Thymus (tissue), 14 donors: ENCODE measurements at places on chromosomes 7 and 10.
A peak's percentile ranks its signal among the peaks of the same experiment; 100 is the strongest.

DNA sequence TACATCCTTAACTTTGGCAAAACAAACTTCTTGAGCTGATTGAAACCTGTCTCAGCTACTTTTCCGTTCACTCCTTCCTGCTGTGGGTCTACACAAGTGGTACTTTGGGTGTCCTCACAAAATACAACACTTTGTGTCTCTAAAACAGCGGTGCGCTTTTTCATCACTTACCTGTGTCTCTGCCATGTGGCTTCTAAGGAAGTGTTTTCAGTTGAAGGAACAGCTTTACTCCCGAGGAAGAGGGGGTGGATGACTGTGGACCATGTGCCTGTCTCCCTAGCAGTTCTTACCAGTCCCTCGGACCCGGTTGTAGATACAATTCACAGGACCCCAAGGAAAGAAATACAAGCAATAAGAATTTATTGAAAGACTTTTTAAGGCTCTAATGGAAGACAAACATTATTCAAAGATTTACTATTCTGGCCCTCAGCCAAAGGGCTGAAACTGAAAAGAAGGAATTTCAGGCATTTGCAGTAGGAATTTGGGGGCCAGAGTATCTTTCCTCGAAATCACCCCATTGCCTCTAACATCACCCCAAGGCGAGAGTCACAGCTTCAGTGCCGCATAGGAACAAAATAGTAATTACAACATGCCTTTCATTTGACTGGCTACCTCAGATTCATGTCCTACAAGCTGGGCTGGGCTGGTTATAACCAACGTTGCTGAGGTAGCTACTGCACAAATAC, 246.3 kb downstream of the ACTR3B start:
- no peak for DNase-seq

DNA sequence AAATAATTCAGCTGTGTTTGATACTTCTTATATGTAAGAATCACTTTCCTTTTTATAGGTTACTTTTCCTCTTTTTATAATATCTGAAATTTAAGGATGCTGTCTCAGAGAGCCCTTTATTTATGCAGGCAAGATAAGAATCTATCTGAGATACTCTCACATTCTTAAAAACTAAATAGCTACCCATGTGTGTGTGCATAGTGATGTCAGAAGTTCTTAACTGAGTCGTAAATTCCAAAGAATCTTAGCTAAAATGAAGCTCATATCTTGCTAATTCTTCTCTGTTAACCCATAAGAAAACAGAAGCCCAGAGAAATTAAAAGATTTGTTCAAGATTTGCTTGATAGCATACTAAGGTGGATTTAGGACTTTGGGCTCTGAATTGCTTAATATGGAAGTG, 118.5 kb downstream of the PCDH15 start:
- DNase-seq: no peak

DNA sequence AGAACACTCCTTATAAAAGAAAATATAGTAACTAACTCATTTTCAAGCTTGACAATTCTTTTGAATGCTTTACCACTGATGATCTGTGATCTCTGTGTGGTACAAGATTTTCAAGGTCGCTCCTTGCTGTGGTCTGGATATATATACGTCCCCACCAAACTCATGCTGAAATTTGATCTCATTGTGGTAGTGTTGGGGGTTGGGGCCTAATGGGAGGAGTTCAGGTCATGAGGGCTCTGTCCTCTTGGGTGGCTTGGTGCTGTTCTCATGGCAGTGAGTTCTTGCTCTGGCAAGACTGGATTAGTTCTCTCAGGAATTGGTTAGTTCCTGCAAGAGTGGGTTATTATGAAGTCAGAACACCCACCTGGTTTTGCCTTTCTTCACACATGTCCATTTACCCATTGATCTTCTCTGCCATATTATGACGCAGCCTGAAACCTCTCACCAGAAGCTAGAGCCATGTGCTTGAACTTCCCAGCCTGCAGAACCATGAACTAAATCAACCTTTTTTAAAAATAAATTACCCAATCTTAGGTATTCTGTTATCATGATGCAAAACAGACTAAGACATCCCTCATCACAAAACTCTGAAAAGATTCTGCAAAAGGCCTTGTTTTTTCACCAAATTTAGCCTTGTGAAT, 8.3 kb upstream of the EDRF1 start:
- DNase-seq: no peak

- DNase-seq: no peak
These were observed 301.5 kb downstream of the ZEB1 start for GRCh38 chr10:31620226-31621151.

- DNase-seq: no peak
These were observed 332.6 kb upstream of the GHITM start for GRCh38 chr10:83806717-83807116.

DNA sequence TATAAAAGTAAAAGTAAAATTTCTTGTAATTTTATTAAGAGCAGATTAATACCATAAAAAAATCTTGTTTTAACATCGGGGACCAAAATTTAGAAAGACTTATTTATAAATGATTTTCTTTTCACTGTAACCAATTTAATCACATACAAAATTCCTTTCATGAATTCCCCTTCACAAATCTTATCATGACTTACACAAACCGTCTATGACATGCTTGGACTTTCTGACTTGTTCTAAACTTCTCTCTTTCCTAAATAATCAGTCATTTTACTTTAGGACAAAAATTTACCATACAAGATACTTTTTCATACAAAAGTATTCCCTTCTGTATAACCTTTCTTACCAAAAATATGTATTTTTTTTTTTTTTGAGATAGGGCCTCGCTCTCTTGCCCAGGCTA, 9.3 kb downstream of the CROT start:
- DNase-seq: no peak

- DNase-seq: no peak
These were observed 559.9 kb downstream of the INHBA start for GRCh38 chr7:41142904-41143473.

DNA sequence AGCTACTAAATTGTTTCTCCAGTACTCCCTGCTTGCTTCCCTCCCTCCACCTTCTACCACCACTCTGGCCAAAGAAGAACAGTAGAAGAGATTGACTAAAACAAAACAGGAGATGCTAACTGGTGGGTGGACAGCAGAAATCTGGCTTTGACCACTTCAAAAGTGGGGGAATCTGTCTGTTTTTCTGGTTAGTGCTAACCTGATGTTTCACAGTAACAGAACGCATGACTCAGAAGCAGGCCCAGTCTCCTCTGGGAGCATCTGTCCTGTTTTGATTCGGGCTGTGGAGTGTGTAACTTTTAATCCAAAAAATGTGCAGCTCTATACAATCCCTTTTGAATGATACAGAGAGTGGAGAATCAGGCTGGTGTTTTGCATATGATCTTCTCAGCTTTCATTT, 32.7 kb upstream of the ZNF438 start:
- DNase-seq: no peak

- no peak for DNase-seq
These were observed 4.6 kb upstream of the USP6NL start for GRCh38 chr10:11616021-11616420.

GRCh38 chr10:77889277-77889903, 37.2 kb downstream of the DLG5 start:
- DNase-seq: no peak

DNA sequence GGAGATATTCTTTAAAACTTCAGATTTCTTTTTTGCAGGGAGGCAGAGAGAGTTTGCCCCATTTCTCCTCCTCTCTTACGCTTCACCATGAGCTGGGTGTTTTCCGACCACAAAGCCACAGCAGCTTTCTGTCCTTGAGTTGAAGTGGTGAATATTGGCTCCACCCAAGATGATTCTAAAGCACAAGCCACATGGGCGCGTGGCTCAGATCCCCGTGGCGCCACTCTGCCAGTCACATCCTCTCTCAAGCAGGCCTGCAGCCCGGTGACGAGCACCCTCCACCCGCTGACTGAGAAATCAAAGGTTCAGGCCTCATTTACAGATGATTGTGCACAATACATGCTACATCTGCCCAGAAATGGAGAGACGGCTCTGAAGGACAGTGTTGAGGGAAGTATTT, 27.6 kb upstream of the RNF32 start:
- DNase-seq: no peak

GRCh38 chr7:2754086-2754485, 66.1 kb downstream of the AMZ1 start:
- no peak for DNase-seq

- DNase-seq: no peak
These were observed 70.3 kb downstream of the MYL10 start for GRCh38 chr7:101558742-101559325.

GRCh38 chr10:92419740-92420545, 129.0 kb downstream of the MARCHF5 start:
- DNase-seq: no peak

DNA sequence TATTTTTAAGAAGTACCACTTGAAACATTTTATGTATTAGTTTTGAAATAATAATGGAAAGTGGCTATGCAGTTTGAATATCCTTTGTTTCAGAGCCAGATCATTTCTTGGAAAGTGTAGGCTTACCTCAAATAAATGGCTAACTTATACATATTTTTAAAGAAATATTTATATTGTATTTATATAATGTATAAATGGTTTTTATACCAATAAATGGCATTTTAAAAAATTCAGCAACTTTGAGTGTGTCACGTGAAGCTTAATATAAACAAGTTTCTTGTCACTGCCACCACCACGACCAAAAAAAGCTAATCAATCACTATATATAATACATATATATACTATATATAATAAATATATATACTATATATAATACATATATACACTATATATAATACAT, 4.8 kb downstream of the IL6 start:
- no peak for DNase-seq

- no peak for DNase-seq
These were observed 16.2 kb downstream of the SLC16A12 start for GRCh38 chr10:89518876-89519842.

- DNase-seq: no peak
These were observed 345.7 kb downstream of the THSD7A start for GRCh38 chr7:11486271-11486670.

GRCh38 chr7:100221231-100221718, 1.5 kb downstream of the PVRIG start:
- DNase-seq: peak; percentile 92

- no peak for DNase-seq
These were observed 15.6 kb upstream of the PBLD start for GRCh38 chr10:68348265-68348741.

DNA sequence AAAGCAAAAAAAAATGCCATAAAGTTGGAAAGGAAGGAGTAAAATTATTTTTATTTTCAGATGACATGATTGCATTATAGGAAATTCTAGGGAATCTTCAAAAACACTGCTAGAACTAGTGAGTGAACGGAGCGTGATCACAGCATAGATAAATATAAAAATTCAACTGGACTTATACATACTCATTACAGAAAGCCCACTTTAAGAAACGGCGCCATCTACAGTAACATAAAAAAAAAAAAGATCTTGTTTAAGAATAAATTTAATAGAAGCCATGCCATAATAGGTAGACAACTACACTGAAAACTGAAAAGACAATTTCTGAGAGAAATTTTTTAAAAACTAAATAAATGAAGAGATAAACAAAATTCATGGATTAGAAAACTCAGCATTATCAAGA, 623.1 kb upstream of the MGMT start:
- no peak for DNase-seq

- no peak for DNase-seq
These were observed 105.8 kb downstream of the USP6NL start for GRCh38 chr10:11505639-11506038.

DNA sequence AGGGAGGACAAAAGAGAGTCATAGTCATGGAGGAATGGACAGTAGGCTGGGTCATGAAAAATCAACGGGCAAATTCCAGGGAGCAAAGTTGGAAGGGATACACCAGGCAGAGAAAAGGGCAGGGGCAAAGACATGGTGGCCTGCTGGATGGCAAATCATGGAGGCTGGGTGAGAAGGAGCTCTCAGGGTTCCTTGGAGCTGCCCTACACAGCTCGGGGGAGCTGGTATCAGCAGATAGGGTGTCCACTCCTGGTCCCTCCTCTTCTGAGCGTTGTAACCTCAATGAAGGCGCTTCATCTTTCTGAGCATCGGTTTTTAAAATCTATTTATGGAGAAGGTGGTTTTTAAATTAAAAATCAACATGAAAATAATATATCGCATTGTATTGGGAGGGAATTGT, 27.9 kb upstream of the EIF5AL1 start:
- no peak for DNase-seq

DNA sequence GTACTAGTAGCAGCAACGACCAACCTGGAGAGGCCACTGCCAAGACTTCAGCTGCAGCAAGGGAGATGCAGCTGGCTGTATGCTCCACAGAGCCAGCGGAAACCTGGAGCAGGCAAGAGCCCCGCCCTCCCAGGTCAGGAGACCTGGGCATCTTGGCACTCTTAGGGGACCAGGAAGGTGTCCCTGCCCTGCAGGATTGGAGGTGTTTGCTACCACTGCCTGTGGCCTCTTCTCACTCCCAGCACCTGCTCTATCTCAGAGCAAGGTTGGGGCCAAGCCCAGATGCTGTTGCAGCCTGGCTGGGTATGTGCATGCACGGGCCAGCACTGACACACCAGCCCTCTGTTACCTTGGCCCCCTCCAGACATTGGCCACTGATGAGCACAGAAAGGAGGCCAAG, 1512.8 kb downstream of the REEP3 start:
- no peak for DNase-seq

GRCh38 chr7:40572810-40573465, 438.1 kb downstream of the SUGCT start:
- DNase-seq: no peak
